ENCODE measurements at places on chromosomes 6 and 20.

GRCh38 chr6:130113201-130113710 is 94.9 kb downstream of the L3MBTL3 start:
- no peak for DNase-seq

- DNase-seq = no peak
Observed at GRCh38 chr6:151561238-151561637, 67.4 kb downstream of the CCDC170 start.

DNA sequence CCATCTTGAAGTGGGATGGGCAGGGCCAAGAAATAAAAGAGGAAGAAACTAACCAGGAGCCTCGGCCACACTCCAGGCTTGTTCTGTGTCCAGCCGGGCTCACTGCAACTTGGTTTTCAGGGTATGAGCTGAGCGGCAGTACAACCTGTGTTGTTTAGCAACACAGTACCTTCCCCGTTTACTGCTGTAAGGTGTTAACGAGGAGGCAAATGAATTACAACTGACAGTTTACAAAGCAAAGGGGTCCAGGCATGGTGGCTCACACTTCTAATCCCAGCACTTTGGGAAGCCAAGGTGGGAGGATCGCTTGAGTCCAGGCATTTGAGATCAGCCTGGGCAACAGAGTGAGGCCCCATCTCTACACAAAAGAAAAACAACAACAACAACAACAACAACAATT is 481.3 kb upstream of the SULF2 start:
- DNase-seq = no peak

GRCh38 chr6:44559486-44560270 is 172.2 kb downstream of the CDC5L start:
- no peak for DNase-seq

- no peak for DNase-seq
Observed at GRCh38 chr6:38407192-38407591, 232.5 kb downstream of the BTBD9 start.

DNA sequence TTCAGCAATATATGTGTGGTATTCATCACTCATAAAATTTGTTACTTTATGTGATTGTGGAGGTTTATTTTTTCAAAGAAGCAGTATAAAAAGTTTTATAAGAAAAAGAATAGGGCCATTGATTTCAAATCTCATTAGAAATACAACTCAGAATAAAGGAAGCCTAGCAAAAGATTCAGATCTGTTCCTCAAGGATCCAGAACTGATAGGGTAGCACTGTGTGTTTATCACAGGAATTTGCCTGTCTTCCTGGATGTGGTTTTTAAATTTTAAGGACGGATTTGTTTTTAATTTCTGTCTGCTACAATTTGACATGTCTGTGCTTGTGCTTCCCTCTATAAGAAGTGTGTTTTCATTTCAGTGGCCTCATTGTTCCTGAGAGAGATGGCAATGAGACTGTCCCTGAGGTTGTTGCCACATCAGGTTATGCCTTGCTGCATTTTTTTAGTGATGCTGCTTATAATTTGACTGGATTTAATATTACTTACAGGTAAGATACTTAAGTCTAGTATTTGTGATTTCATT is 74.6 kb downstream of the ATRN start:
- DNase-seq = no peak
